ENCODE measurements at places on chromosomes 1 and 21.

DNA sequence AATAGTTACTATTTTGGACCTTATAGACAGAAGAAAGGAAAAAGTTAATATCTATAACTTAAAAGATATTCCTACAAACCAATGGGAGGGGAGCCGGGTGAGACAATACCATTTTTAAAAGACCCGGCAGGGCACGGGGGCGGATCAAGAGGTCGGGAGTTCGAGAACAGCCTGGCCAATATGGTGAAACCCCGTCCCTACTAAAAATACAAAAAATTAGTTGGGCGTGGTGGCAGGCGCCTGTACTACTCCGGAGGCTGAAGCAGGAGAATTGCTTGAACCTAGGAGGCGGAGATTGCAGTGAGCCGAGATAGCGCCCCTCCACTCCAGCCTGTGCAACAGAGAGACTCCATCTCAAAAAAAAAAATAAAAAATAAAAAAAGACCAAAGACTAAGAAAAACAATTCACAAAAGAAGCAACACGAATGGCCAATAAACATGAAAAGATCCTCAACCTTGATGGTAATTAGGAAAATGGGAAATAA, 1.2 kb upstream of the PSMB2 start:
- no peak for DNase-seq

GRCh38 chr1:167775178-167775577, 53.4 kb downstream of the MPZL1 start:
- DNase-seq, result no peak

DNA sequence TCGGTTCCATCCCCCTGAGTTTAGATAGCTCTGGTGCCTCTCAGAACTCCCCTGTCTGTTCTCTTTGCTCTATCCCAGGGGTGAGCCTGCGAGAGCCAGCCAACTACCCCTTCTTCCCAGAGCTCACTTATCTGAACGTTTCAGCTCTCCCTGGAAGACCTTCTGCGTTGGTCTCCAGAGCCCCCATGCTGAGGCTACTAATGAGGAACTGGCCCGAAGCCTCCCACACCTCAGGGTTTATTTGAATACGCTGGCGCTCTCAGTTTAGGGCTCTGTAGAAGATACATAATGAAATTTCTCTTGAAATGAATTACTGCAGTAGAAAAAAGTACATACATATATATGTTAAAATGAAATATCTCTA, 43.5 kb downstream of the TCEANC2 start:
- no peak for DNase-seq

DNA sequence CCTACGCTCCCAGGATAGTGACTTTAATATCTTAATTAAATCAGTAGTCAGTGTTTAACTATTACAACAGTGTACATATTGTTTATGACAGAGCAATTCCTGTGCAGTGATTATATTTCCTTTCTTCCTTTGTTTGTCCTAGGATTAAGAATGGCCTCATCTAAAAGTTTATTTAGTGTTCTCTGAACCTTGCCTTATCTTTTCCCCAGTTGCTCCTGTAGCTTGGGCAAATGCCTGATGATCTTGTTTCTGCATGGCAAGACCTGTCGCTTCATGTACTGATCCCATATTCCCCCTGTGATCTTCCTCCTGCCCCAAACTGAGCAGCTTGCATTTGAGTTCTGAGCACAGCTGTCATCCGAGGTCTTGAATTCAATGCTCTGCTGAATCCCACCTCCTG, 69.1 kb upstream of the STUM start:
- no peak for DNase-seq

- DNase-seq, result no peak
Observed at GRCh38 chr1:116716391-116716790, 37.8 kb upstream of the CD2 start.

- no peak for DNase-seq
Observed at GRCh38 chr1:86739648-86740509, 35.5 kb downstream of the SH3GLB1 start.

- DNase-seq, result no peak
Observed at GRCh38 chr1:52919051-52919722, 2.4 kb downstream of the ECHDC2 start.

DNA sequence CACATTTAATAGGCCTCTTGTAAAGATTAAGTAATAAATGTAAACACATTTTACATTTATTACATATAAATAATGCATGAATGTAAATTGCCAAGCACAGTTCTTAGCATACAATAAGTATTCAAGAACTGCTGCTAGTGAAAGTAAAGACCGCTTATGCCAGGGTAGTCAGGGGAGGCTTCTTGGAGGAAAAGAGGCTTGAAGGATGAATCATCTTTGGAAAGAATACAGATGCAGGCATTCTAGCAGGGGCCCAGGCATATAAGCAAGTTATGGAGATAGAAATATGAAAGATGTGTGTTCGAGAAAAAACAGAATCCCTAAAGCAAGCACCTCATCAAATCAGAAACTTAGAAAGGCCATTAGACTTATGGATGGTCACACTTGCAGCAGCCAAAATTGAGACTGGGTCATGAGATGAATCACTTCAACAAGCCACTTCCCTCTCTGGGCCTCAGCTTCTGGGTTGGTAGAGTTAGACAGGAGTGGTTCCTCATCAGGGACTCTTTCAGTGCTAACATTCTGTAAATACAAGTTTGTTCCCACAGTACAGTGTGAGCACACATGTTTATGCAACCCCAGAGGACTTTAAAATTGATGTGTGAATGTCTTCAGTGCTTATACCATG, 79.8 kb upstream of the ROR1 start:
- peak; percentile 20 for DNase-seq

DNA sequence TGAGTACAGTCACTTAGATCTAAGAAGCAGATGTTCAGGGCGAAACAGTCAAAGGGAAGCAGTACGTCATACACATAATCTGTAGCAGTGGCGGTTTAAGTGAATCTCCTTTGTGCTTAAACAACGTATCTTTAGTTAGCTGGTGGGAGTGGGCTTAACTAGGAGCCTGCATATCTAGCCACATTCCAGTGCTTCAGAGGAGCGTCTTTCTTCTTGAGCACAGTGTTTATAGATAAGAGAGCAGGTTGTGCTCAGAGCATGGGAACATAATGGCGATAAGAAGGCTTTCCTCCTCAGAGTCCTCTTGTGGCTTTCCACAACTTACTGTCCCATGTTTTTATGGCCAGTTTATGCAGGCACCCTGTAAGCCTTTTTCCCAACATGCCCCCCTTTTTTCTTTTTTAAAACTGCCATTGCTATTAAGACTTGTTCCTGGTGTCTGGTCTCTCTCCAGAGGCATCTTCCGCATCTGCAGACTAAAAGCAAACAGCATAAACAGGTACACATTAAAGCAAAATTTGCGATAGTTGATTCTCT, 3.2 kb downstream of the DAP3 start:
- no peak for DNase-seq

- peak; percentile 94 for DNase-seq
Observed at GRCh38 chr1:85278853-85279314, 2.5 kb upstream of the BCL10 start.

- DNase-seq, result peak; percentile 16
Observed at GRCh38 chr1:18681423-18681835, 50.8 kb downstream of the PAX7 start.

DNA sequence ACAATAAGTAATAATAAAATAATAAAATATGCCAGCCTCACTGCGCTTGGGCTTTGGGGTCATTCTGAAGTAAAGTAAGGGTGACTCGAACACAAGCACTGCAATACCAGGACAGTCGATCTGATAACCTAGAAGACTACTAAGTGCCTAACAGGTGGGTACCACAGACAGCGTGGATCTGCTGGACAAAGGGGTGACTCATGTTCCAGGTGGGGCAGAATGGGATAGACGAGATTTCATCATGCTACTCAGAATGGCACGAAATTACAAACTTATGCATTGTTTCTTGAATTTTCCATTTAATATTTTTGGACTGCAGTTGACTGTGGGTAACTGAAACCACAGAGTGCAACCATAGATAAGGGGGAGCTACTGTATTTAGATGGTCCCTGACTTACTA, 221.1 kb upstream of the GREM2 start:
- no peak for DNase-seq

DNA sequence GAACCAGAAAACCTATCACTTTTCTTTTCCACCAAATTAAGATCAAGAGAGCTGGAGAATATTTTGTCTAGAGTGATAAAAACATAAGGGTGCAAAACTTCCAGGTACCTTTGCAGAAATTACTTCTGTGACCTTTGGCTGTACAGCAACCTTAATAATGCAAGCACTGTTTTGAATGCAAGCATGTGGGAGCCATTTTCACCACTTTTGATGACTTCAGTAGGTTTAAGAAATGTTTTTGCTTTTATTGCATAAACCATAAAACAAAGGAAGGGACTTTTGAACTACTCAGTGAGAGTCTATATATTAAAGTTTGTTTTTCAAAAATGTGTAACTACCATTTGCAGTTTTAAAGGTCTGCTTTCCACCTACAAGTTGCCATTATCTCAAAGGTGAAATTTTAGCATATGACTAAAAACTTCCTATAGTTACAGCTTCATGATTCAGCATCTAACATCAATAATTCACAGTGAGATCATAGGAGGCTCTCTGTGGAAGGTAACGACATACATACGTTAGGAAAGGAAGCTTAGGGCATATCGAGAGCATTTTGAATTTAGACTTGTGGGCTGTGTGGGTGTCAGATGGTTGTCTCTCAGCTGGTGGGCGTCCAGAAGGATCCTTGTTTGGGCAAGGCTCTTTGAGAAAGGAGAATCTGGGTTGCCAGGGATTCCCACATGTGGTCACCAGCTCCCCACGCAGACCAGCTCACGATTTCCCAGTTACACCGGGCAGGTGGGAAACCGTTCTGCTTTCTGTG, 1.1 kb upstream of the GADD45A start:
- peak; percentile 38 for DNase-seq

GRCh38 chr1:173137107-173137706, 69.9 kb downstream of the TNFSF4 start:
- peak; percentile 50 for DNase-seq

GRCh38 chr1:172826096-172826741, 167.3 kb downstream of the FASLG start:
- peak; percentile 91 for DNase-seq

DNA sequence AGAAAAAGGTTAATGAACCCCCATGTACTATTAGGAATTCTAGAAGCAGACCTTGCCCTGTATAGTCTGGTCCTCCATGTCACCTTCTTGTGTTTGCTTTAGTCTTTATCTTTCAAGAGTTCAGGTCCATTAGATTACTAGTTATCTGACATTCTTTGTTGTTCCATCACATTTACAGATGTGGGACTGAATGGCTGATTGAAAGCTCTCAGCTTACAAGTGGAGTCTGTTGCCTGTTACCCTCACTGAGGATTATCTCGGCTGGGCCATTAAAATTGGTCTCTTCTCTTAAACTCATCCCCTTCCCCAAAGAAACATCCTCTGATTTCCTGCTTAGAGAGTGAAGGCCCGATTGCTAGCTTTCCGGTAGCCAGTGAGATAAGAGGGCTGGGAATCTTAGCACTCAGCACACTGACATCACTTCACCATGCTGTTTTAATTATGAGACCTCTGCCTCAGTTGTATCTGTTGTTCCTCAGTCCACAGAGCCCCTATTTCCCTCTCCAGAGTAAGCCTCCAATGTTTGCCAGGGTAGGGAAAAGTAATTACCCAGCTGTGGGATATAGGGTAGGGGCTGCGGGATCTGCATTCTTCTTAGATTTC, 76.8 kb downstream of the LPGAT1 start:
- DNase-seq, result no peak

DNA sequence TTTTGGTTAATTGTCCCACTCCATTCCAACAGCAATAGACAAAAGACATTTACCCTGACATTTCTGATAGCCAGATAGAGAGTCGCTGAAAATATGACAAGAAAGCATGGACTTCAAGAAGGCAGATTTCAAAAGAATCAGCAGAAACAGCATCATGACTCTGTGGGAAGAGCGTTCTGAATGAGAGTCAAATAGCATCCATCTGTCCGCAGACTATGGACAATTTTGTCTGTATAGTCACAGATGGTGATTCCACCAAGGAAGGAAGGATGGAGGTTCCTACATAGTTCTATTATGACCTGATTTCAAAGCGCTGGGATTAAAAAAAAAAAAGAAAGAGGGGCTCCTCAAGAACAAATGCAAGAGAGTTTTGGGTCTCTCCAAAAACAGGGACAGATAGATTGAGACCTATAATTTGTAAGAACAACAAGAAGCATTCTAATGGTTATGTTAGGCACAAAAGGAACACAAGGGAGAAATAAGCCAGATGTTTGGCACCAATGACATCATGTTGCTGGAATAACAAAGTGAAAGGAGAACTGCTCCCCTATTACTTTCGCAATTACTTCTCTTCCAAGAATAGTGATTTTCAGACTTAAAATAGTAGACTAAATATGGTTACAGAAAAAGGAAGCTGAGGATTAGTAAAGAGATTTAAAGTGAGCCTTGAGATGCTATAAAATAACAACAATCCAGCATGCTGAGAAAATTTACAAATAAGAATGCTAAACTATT, 28.5 kb downstream of the NIBAN1 start:
- no peak for DNase-seq

DNA sequence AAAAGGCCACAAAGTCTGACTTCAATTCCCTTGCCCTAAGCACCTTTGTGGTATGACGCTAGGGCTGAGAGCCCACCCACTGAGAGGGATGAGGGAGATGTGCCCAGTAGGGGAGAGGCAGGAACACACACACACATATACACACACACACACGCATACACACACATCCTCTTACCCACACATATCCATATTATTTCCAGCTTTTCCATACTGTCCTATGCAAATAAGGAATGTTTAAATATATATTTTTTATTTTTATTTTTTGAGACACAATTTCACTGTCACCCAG, 3.0 kb downstream of the RAB25 start:
- DNase-seq, result no peak

GRCh38 chr1:15452216-15452615, 4.3 kb upstream of the CELA2A start:
- DNase-seq, result no peak

- no peak for DNase-seq
Observed at GRCh38 chr1:205387845-205388244, 31.1 kb upstream of the KLHDC8A start.

DNA sequence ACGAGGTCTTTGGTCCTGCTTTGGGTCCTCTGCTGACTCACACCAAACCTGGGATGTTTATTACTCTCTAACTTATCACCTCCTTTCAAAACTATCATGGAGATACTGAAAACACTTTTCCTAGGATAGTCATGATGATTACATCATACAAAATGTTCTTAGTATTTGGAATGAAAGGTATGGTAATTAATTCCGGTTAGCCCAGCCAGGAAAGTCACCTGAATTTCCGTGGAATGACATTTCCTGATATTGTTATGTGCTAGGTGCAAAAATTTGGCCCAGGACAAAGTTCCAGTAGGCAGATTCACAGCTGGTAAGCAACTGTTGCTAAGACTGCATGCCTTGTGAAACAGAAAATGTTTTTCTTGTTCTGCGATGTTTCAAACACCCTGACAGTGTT, 203.4 kb downstream of the ZNF648 start:
- DNase-seq, result no peak

- peak; percentile 27 for DNase-seq
Observed at GRCh38 chr1:37434292-37435225, 39.8 kb upstream of the ZC3H12A start.

DNA sequence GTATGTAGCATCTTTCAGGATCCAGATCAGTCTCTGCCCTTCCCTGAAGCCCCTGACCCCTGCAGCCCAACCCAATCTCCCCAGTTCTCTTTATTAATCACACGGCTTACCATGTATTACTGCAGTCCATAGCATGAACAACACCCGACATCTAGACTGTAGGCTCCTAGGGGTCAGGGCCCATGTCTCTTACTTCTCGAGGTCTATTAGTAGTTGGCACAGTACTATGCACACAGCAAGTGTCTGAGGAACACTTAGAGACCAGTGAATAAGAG, 27.1 kb downstream of the CAMK1G start:
- no peak for DNase-seq

- no peak for DNase-seq
Observed at GRCh38 chr1:175888996-175889395, 145.6 kb upstream of the TNR start.

Measured in fibroblast of skin of abdomen (primary cell).